ENCODE measurements at places on chromosomes 16 and 17.

DNA sequence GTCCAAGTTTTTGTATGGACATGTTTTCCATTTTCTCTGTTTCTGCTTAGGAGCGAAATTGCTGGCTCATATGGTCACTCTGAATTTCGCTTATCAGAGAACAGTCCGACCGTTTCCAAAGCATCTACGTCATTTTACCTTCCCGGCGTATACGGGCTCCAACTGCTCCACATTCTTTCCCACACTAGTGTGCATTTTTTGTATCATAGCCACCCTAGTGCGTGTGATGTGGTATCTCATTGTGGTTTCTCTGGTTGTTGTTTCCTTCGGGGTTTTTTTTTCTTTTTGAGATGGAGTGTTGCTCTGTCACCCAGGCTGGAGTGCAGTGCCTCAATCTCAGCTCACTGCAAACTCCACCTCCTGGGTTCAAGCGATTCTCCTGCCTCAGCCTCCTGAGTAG, 31.0 kb upstream of the BHLHA9 start:
- DNase-seq = no peak

DNA sequence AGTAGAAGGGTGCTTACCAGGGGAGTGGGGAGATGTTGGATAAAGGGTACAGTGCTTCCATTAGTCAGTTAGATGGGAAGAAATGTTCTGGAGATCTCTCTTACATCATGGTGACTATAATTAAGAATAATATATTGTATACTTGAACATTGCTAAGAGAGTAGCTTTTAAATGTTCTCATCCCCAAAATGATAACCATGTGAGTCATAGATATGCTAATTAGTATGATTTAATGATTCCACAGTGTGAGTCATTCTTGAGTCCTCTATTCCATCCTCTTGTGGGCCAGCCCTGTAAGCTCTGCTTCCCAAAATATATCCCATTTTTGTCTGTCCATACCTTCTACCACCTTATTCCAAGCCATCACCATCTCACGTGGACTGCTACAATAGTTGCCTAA, 80.6 kb upstream of the CDH11 start:
- DNase-seq = no peak

DNA sequence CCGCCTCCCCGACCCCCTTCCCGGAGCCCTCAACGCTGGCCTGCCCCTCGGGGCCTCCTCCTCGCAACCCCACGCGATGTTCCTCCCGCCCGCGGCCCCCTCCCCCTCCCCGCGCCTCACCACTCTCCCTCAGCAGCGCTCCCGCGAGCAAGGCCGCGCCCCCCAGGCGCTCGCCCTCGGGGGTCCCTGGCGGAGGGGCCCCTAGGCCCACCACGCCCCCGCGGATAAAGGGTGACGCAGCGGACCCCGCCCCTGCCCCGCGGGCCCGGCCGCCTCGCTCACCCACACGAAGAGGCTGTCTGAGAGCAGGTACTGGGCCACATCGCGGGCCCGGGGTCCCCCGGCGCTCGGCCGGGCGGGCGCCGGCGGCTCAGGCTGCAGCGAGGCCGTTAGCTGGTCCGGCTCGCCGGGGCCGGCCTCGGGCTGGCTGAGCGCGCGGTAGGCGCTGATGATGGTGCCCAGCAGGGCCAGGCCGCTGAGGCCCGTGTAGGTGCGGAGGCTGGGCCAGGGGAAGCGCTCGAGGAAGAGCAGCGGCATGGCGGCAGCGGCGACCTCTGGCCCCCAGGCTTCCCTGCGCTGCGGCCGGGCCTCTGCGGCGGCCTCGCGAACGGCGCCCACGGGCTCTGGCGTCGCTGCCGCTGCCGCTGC, 430 bp downstream of the AMFR start:
- DNase-seq = no peak

GRCh38 chr16:10256784-10257641, 74.8 kb upstream of the GRIN2A start:
- DNase-seq = no peak

DNA sequence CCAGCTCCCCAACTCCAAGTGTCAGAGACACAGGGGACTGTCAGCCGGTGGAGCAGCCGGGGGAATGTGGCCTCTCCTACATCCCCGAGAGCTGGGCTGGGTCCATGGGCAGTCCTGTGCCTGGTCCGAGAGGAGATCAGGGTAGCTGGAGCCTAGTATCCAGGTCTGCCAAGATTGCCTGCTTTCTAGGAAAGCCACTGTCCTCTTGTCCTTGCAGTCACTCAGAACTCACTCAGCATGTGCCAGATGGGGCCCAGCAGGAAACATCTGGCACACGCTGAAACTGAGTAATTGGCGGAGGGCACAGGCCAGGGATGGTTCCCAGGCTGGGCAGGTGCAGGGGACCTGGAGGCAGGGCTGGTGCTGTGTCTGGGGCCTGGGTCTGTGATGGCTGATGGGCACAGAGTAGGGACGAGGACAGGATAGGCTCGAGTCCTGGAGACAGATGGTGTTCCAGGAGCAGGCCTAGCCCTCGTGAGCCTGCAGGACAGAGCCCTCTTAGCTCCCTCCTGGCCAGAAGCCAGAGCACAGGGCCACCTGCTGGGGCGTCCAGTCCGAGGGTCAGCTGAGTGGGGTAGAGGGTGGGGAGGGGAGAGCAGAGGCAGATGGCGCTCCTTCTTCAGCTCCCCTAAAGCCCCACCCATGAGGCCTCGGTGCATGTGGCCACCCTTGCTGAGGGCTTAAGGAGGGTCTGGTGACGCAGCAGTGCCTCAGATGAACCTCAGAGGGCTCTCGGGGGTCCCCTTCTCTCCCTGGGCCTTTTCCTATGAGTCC, 31.1 kb downstream of the ADCY7 start:
- DNase-seq = no peak

Data from immature natural killer cell (primary cell).